Muscle of leg (tissue), 16 donors: ENCODE measurements at places on chromosomes 5 and 9.
A peak's percentile ranks its signal among the peaks of the same experiment; 100 is the strongest.

- H3K4me1 ChIP-seq = no peaks in the 10 kb centered on the region
- H3K4me3 ChIP-seq = no peak overlapping the region
- H3K27me3 ChIP-seq = peaks cover 3% of the 10 kb centered on the region
- DNase-seq = no peak
- no peak overlapping the region for H3K27ac ChIP-seq
- no peaks in the 10 kb centered on the region for H3K36me3 ChIP-seq
These were observed 461.3 kb downstream of the SPOCK1 start for GRCh38 chr5:137037848-137038247.

GRCh38 chr5:30112867-30113266, 1080.6 kb upstream of the CDH6 start:
- H3K4me1 ChIP-seq = no peaks in the 10 kb centered on the region
- H3K4me3 ChIP-seq = no peak overlapping the region
- no peak overlapping the region for H3K27ac ChIP-seq
- no peak for DNase-seq
- no peaks in the 10 kb centered on the region for H3K36me3 ChIP-seq

DNA sequence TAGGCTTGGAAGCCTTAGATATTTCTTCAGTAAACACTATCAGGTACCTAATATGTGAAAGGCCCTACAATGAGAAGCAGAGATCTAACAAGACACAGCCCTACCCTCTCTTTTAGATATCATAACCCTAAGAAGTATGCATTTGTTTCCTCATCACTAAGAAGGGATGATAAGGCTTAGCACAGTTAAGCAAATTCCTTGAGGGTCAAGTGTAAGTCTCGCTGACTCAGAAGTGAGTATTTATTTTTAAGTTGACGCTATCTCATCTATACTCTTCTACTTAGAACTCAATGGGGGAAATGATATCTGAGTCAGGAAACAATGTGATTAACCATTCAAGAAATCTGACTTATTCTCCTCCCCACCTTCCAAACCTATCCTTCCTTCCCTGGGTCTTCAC, 149.7 kb downstream of the ESM1 start:
- no peaks in the 10 kb centered on the region for H3K36me3 ChIP-seq
- no peak overlapping the region for H3K4me3 ChIP-seq
- H3K27ac ChIP-seq = no peak overlapping the region
- no peak for DNase-seq
- H3K4me1 ChIP-seq = no peaks in the 10 kb centered on the region
- no peaks in the 10 kb centered on the region for H3K27me3 ChIP-seq

- no peaks in the 10 kb centered on the region for H3K27me3 ChIP-seq
- H3K36me3 ChIP-seq = no peaks in the 10 kb centered on the region
- H3K27ac ChIP-seq = no peak overlapping the region
- no peaks in the 10 kb centered on the region for H3K4me1 ChIP-seq
- no peak overlapping the region for H3K4me3 ChIP-seq
- DNase-seq = no peak
These were observed 1231.6 kb upstream of the CDH9 start for GRCh38 chr5:28269978-28270377.

DNA sequence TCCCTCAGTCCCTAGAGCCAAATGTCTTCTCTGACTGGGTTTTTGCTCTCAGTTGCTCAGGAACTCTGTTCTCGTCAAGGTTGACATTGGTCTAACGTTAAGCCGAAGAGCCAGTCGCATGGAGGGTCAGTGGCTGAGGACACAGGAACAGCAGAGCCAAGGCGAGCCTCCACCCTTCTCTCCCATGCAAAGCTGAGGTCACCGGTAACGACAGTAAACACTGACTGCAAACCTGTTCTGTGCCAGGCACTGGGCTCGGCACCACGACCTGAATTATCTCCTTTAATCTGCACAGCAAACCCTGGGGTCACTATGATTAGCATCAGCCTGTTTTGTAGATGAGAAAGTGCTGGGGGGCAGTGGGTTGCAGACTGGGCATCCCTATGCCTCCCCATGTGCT, 171.0 kb downstream of the COL23A1 start:
- H3K36me3 ChIP-seq = no peaks in the 10 kb centered on the region
- H3K27ac ChIP-seq = no peak overlapping the region
- H3K4me1 ChIP-seq = peaks cover 3% of the 10 kb centered on the region
- no peak overlapping the region for H3K4me3 ChIP-seq

DNA sequence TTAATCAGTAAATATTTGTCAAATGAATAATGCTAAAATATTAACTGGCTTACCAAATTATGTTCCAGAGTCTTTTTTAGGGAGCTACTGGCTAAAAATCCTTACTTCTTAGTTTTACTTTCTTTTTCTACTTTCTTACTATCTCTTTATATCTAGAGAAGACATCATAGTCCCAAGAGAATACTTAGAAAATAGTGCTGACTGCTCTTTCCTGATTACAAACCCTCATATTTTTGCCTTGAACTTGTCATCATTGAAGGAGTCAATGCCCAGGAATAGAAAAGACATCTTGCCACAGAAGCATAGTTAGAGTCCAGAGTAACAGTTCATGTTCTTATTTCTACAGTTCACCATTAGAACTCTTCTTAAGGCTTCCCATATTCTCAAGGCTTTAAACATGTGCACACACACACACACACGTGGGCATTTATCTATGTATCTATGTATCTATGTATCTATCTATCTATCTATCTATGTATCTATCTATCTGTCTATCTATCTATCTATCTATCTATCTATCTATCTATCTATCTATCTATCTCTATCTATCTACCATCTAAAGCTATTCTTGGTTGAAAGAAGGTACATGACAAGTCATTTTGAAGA, 654.3 kb downstream of the ANXA1 start:
- H3K27me3 ChIP-seq = no peaks in the 10 kb centered on the region
- no peaks in the 10 kb centered on the region for H3K36me3 ChIP-seq
- H3K4me3 ChIP-seq = no peak overlapping the region
- no peak for DNase-seq
- no peaks in the 10 kb centered on the region for H3K4me1 ChIP-seq
- H3K27ac ChIP-seq = no peak overlapping the region

- H3K4me1 ChIP-seq = no peaks in the 10 kb centered on the region
- H3K27me3 ChIP-seq = no peaks in the 10 kb centered on the region
- H3K4me3 ChIP-seq = no peak overlapping the region
- H3K27ac ChIP-seq = no peak overlapping the region
- DNase-seq = no peak
- H3K36me3 ChIP-seq = no peaks in the 10 kb centered on the region
These were observed 381.8 kb upstream of the ST8SIA4 start for GRCh38 chr5:101284736-101285375.

DNA sequence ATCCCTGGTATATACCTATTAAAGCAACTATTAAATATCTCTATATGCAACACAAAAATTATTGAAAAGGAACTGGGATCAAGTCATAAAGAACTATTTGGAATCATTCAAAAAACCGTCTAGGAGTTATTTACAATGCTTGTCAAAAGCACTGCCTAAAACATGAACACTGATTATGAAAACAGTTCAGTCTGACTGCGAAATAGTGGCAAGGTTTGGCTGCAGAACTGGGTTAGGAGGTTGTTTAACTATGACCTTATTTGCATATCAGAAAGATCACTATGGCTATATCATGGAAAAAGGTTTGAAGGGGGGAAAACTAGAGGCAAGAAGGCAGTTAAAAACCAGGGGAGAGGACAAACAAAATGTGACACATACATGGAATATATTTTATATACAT, 12.0 kb downstream of the FBXW2 start:
- H3K27ac ChIP-seq = no peak overlapping the region
- no peak for DNase-seq
- H3K4me3 ChIP-seq = no peak overlapping the region
- H3K4me1 ChIP-seq = no peaks in the 10 kb centered on the region
- H3K36me3 ChIP-seq = peaks cover 17% of the 10 kb centered on the region
- H3K27me3 ChIP-seq = no peaks in the 10 kb centered on the region

DNA sequence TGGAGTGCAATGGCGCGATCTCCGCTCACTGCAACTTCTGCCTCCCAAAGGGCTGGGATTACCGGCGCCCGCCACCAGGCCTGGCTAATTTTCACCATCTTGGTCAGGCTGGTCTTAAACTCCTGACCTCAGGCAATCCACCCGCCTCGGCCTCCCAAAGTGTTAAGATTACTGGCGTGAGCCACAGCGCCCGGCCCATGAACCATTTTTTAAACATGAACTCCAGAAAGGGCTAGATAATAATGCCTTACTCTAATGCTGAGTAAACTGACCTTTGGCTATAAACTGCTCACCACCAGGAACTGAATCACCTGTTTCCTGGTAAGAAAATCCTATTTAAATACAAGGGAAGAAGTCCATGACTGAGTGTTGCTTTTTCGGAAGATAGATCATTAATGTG, 23.2 kb upstream of the DAB2 start:
- no peaks in the 10 kb centered on the region for H3K27me3 ChIP-seq
- H3K27ac ChIP-seq = no peak overlapping the region
- no peak for DNase-seq
- no peaks in the 10 kb centered on the region for H3K36me3 ChIP-seq
- no peak overlapping the region for H3K4me3 ChIP-seq

GRCh38 chr5:98309785-98310598, 463.5 kb upstream of the RGMB start:
- DNase-seq = peak; percentile 71
- no peaks in the 10 kb centered on the region for H3K36me3 ChIP-seq
- H3K4me3 ChIP-seq = no peak overlapping the region
- peaks cover 2% of the 10 kb centered on the region for H3K4me1 ChIP-seq
- H3K27ac ChIP-seq = peak overlapping the region; percentile 90

DNA sequence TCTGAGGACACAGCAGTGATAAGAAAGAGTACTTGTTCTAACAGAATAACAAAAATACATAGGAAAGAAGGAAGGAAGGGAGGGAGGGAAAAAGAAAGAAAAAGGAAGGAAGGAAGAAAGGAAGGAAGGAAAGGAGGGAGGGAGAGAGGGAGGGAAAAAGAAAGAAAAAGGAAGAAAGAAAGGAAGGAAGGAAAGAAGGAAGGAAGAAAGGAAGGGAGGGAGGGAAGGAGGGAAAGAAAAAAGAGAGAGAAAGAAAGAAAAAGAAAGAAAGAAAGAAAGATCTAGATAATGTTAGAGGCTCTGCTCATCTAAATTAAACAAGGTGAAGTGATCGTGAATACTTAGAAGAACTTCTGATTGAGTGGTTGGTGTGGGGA, 29.8 kb downstream of the DUSP1 start:
- no peak overlapping the region for H3K4me3 ChIP-seq
- peak overlapping the region; percentile 84 for H3K27ac ChIP-seq
- H3K27me3 ChIP-seq = no peaks in the 10 kb centered on the region
- H3K4me1 ChIP-seq = peaks cover 37% of the 10 kb centered on the region
- DNase-seq = no peak

DNA sequence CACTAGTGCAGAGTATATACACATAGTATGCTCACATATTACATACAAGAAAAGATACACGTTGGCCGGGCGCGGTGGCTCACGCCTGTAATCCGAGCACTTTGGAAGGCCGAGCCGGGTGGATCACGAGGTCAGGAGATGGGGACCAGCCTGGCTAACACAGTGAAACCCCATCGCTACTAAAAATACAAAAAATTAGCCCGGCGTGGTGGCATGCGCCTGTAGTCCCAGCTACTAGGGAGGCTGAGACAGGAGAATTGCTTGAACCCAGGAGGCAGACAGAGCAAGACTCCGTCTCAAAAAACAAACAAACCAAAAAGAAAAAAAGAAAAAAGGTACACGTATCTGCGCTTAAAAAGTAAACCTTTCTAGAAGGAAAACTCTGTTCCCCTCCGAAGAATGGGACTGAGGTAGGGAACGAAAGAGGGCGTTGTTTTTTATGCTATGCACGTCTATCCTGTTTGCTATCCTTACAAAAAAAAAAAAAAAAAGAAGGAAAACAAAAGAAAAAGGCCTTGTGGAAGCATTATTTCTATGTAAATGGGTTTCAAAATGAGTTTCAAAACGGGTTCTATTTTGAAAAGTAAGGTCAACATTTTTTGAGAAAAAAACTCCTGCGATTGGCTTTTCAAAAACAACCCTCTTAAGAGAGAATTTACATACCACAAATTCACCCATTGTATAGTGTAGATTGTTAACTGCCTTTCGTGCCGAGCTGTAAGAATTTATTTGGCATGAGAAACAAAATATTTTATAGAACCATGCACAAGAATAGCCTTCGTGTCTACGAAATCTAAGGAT, 1.2 kb downstream of the AK3 start:
- H3K4me1 ChIP-seq = peaks cover 10% of the 10 kb centered on the region
- no peaks in the 10 kb centered on the region for H3K27me3 ChIP-seq
- H3K27ac ChIP-seq = peak overlapping the region; percentile 92
- no peak for DNase-seq
- H3K36me3 ChIP-seq = no peaks in the 10 kb centered on the region

GRCh38 chr5:1034421-1034905, 25.9 kb downstream of the NKD2 start:
- H3K4me3 ChIP-seq = no peak overlapping the region
- no peak for DNase-seq
- no peaks in the 10 kb centered on the region for H3K27me3 ChIP-seq

DNA sequence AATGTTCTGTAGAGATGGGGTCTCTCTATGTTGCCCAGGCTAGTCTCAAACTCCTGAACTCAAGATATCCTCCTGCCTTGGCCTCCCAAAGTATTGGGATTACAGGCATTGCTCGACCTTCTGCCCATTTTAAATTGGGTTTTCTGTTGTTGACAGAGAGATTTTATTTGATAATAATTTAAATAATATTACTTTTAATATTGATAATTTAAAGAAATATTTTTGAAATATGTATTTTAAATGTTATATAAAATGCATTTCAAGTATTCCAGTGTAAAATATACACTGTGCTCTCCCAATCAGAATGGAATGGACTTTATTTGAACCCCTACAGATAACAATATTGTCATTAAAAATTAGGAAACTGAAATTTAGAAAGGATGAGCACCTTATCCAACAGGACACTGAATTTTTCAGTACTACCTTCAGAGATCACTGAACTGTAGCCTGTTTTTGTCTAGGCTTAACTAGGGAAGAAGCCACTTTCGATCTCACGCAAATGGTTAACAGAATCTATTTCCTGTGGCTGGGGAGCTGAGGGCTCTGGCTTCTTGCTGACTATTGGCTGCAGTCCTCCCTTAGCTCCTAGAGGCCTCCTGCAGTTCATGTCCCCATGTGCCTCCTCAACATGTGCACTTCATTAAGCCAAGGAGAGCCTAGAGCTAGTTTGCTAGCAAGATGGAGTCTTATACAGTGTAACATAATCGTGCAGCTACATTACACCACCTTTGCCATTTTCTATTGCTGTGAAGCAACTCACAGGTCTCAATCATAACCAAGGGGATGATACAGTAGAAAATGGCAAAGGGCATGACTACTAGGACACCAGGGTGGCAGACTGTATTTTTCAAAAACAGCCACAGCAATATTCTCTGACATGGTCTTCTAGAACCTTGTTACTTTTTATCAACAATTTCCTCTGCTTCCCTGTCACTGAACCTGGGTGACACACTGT, 150.0 kb downstream of the CDC42SE2 start:
- no peaks in the 10 kb centered on the region for H3K27me3 ChIP-seq
- H3K27ac ChIP-seq = no peak overlapping the region
- H3K4me3 ChIP-seq = no peak overlapping the region
- H3K36me3 ChIP-seq = peaks cover 3% of the 10 kb centered on the region
